Adrenal gland (tissue), 19 donors: ENCODE measurements at places on chromosomes 7 and 10. TPM values are rescaled to one million over a fixed set of nuclear protein-coding genes. Genes with fewer than 3 reads are reported as not detected.
A peak's percentile ranks its signal among the peaks of the same experiment; 100 is the strongest.

Gene AGR3
- polyA plus RNA-seq: not detected

Gene TMEM229A
- 1.4 TPM for polyA plus RNA-seq

Gene PRRT4
- polyA plus RNA-seq: 7.5 TPM

DNA sequence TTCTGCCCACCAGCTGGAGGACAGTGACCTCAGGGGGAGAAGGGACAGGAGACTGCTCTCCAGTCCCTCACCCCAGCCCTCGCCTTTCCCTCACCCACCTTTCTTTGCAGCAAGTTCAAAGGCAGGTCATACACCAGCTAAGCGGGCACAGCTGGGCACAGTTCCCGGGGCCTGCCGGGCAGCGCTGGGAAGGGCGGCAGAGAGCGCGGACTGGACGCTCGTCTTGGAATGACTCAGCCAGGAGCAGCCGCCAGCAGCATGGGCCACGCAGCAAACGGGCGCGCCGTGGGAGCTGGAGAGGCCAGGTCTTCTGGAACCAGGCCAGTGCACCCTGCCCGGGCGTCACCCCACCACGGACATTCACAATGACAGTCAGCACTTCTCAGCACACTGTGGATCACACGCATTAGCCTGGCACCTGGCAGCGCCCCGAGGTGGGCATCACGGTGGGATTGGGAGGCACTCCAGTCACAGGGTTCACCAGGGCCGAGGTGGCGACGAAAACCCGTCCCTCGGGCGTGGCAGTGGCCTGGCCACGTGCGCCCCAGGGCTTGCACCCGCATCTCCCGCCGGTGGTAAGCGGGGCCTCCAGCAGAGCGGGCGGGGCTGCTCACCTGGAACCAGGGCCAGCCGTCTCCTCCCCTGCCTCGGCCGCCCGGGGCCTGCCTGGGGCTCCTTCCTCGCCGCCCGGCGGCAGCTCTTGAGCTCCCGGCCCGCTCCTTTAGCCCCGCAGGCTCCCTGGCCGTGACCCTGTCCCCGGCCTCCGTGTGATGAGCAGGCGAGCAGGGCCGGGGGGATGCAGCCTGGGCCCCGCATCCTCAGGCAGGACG lies 29.0 kb upstream of the WDFY4 start:
- DNase-seq: peak; percentile 81

DNA sequence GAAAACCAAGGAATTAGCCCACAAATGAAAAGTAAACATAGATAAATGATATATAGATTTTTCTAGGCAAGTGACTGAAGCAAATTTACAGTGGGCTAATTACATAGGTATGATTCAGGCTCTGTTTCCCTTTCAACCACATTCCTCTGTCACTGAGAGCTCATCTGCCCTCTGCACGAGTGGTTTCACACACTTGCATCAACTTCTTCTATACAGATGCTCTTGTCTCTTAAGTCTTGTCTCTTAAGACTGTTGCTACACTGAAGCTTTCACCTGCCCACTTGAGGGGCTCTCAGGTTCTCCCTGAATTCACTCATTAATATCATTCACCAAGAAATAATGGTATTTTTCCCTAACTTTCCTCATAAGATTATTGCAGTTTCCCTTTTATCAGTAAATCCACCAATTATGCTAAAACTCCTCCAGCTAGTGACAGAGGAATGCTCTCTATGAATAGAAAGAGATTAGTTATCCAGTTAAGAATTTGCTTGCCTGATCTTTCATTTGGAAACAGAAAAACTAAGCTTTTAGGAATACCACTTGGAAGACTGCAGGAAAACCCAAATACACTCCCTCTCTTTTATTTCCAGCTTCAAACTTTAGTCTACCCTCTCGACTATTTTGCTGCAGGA lies 95.7 kb downstream of the ELAPOR2 start:
- no peak for DNase-seq

DNA sequence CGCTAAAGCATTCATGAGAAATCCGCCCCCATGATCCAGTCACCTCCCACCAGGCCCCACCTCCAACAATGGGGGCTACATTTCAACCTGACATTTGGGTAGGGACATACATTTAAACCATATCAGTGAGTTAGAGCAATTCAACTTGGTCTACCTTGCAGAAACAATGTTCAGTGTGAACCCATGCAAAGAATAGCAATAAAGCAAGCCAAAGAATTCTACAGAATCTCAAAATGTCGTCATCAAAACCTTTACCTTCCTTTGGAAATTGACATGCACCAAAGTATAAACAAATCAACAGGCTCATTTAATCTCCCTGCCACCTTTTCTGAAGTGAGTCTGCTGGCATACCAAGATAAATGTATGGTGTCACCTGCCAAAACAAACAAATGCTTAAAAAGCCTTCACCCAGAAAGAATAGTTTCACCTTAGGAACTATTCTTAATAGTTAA lies 68.8 kb upstream of the ABLIM1 start:
- DNase-seq: no peak

DNA sequence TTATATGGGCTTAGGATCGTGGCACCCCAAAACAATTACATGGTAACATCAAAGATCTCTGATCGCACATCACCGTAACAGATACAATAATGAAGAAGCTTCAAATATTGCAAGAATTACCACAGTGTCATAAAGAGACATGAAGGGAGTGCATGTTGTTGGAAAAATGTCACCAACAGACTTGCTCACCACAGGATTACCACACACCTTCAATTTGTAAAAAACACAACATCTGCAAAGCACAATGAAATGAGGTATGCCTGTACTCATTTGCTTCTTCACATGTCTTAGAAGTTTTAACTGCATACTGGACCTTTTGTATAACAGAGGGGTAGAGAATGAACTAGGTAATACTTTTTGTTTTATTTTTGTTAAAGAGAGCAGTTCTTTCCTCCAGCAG lies 96.6 kb downstream of the TPST1 start:
- no peak for DNase-seq
